MCF 10A (cell line): ENCODE measurements at places on chromosomes 2 and 18. TPM values are rescaled to one million over a fixed set of nuclear protein-coding genes. Genes with fewer than 3 reads are reported as not detected.

Gene MALL
- 0.83 and 1.8 TPM in 2 replicates for total RNA-seq

Gene CRYGC
- total RNA-seq, result not detected in 2 replicates

Gene REG3A
- not detected in 2 replicates for total RNA-seq

Gene TTC39C
- total RNA-seq, result 11.4 and 12.9 TPM in 2 replicates

Gene HOXD8
- not detected in 2 replicates for total RNA-seq

Gene UBXN2A
- total RNA-seq, result 13.0 and 13.6 TPM in 2 replicates
